ENCODE measurements at places on chromosomes 3 and 15.

- no peak for DNase-seq
These were observed 22.2 kb downstream of the DUSP7 start for GRCh38 chr3:52034212-52034611.

DNA sequence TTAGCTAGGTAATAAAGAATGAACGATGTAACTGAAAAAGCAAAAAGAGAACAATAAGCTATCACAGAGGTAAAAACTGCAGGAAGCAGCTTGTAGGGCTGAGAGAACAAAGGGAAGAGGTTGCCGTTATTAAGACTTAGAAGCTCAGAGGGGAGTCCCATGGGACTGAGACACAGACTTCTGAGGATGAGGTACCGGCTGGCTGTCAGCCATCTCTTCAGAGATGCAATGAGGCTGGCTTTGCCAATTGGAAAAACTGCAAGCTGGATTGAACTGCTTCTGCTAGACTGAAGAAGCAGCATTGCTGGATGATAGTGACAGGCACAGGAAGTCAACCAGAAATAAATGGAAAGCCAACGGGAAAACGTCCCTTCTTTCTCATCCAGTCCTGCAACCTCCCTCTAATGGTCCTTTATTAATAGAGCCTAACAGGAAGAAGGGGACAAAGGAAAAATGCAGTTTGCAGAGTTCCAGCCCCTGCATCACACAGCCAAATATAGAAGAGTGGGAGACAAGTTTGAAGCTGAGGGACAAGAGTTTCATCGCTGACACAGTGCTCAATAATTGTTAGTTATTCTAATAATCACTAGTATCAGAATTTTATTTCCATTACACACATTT is 21.1 kb upstream of the KLHL6 start:
- peak; percentile 2 for DNase-seq

DNA sequence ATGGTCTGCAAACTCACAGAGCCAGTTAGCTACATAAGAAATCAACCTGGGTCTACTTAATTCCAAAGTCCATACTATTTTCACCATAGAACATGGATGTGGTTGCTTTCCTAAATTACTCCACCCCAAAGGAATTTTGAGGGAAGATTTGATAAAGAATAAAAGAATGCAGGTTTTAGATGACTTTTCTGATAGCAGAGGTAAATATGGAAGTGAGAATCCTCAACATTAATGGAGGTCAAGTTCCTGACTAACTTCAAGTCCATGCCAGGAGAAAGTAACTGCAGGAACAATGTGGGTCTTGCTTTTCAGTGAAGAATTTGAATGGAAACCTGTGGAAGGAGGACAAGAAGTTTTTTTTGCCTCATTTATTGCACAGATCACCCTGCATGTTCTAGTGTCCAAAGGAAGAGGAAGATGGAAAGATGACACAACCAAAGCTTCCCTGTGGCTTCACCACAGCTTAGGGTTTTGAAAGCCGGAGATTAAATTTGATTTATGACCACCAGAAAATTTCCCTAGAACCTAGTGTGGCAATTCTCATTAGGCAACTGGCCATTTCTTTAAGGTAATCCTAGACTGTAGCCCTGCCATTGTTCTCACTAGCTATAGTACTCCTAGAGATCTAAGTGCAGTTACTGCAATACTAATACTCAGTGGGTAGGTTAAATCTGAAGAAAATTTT is 429.7 kb downstream of the RAP2B start:
- DNase-seq: no peak

DNA sequence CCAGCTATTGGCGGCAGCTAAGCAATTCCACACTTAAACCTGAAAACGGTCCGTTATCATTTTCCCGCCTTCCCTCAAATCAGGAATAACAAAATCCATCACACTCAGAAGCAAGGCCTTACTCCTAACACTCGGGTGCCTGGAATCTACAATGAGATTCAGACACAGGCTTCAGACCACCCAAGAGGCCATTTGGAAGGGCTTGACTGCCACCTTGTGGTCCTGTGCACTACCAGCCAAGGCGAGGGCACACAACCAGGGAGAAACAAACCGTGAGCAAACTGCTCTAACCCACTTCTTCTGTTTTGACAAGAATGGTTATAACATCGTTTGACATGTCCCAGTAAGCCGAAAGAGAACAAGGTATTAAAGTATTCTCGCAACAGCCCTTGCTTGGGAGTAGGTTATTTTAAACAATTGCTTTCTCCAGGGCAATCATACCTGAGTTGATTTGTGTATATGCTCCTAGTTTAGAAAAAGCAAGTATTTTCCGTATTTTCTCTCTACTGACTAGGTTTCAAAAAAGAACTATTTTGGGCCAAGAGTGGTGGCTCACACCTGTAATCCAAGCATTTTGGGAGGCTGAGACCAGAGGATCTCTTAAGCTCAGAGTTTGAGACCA is 40.1 kb upstream of the TAFA4 start:
- DNase-seq: peak; percentile 15

DNA sequence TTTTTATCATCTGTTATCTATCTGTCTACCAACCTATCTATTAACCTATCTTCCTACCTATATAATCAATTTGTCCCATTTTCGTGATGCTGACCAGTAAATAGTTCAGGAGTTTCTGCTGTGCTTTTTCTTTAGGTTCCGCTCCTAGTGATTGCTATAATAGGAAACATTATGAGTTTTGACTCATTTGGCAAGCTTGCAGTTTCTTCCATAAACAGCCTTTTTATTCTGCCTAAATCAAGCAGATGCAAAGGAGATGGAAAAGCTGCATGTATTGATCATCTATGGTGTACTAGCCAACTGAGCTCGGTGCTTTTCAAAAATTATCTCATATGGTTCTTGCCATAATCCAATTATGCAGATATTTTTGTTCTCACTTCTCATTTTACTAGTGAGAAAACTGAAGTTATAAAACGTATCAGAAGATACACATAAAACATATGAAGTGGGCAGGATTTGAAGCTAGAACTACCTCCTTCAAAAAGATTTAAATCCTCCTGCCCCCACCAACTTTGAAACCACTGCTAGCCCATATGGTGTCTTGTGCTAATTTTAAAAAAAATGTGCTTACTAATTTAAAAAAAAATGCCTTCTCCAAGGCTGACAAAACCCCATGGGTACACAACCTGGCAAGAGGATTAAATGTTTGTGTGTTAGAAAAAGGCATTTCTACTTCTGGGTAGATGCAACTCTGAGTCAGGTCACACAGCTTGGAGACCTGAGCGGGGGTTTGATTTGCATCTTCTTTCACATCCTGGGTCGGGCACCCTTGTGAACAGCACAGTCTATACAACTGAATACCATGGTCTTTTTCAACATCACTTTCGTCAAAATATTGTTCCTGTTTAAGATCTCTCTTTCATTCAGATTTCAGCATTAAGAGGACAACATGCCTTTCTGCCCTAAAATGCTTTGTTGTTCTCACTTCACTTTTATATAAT is 267.0 kb downstream of the CHL1 start:
- no peak for DNase-seq

DNA sequence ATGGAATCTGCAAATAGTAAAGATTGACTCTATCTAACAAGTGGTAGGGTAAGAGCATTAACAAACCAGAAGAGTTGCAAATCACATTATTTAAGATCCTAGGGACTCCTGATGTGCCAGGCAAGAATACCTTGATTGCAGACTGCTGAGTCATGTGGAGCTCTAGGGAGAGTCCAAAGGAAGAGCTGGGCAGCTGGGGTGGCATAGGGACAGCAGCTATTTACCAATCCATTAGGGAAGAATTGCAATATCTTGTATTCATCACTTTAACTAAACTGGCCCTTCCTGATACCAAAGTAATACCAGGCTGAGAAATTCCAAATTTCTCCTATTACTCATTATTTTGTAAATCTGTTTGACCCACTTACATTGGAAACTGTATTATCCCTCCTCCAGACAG is 52.2 kb upstream of the ACP3 start:
- no peak for DNase-seq

All from stromal cell of bone marrow (primary cell).